ENCODE measurements at places on chromosomes 3 and 15.

DNA sequence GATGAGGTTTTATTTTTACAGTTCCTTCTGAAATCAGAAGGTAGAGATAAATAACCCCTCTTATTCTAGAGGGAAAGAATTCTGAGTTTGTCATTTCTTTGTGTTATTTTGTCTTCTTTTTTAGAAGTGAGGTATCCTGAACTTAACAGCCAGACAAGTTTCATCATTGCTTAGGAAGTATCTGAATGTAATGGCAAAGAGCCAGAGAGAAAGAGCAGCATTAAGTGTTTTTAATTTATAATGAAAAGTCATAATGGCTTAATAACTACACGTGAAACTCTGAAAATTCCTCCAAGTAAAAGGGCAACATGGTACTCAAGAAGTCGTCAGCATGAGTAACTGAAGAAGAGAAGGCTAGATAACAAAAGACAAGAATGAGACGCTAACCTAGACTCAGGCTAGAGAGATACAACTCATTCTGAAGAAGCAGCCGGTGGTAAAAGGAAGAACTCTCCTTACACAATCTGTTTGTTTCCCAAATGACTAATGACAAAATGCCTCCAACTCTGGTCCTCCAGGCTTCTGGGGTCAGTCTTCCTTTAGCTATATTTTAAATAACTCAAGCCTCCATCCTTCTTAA lies 116.2 kb upstream of the NECTIN3 start:
- DNase-seq: no peak

- no peak for DNase-seq
These were observed 8.2 kb downstream of the SLC6A6 start for GRCh38 chr3:14410503-14411165.

DNA sequence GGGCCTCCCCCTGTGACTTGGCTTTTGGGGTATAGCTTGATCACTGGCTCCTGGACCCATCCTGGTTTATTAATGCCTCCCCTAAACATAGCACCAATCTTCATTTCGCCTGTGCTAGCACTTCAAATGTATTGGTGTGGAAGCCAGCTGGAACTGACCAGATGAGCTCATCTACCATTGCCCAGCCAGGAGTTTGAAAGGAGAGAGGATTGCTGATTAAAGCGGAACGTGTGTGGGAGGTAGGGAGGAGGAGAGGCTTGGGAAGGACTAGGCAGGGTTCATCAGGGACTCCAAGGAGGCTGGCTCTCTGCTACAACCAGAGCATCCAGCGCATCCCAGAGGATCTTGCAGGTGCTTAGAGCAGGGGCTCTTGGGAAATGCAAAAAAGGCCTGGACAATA lies 34.4 kb upstream of the TLE3 start:
- no peak for DNase-seq

GRCh38 chr3:128557531-128558280 lies 64.7 kb upstream of the GATA2 start:
- DNase-seq: no peak

- no peak for DNase-seq
These were observed 111.3 kb downstream of the BBX start for GRCh38 chr3:107634099-107634489.

DNA sequence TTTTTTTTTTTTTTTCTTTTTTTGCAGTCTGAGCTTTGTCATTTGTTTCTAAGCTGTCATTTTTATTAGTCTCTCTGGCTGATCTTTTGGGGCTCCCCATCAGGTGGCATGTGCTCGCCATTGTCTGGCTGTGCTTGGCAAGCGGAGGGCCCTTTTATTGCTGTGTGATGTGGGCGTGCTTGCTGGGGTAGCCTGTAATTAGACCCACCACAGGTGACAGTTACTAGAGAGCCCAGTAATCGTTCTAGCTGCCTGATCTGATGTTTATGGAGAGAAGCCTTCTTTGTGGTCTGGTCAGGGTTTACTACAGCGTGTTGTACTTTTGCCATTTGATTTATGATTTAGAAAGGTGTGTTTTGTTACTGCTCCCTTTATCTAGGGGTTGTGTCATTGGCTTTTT lies 179.9 kb downstream of the MCTP2 start:
- DNase-seq: no peak

- DNase-seq: no peak
These were observed 68.1 kb upstream of the CTNNB1 start for GRCh38 chr3:41131224-41131623.

- DNase-seq: peak; percentile 27
These were observed 160.8 kb upstream of the TLE3 start for GRCh38 chr15:70258369-70259027.

DNA sequence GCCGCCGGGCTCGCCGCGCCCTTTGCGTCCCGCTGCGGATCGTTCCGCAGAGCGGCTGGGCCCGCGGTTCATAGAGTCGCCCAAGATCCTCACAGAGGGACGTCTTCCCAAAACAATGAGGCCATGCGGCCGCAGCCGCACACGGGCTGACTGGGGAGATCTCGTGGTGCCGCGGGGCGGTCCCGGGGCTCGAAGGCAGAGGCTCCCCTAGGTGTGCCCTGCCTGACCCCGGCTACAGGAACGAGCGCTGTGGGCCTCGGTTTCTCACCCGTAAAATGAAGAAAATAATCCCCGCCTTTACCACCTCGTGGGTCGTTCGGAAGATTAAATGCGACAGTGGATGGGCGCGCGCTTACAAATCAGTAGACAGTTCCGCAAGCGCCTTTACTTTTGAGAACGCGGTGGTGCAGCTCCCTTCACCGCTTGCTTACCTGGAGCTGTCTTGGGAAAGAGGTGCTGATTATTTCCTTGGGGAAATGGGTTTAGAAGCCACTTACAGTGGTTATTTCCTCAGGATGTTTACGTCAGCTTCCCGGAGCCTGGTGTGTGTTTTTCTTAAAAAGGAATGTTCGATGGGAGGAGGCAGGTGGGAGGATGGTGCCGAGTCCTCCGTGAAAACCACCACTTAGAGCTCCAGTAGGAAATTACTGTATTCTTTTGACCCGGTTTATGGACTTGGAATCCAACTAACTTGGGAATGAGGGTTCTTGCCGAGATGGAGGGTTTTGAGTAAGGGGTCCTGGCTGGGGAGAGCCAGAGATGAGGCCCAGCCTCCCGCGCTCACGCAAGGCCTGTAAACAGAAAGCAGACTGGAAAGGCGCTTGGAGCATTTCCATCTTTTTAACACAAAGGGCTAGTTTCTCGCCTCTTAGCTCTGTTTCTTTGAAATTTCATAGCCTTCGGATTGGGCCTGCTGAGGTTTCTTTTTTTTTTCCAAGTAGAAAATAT lies 1.9 kb upstream of the MEX3B start:
- peak; percentile 19 for DNase-seq

- peak; percentile 8 for DNase-seq
These were observed 53.2 kb downstream of the TM4SF4 start for GRCh38 chr3:149527531-149528339.

DNA sequence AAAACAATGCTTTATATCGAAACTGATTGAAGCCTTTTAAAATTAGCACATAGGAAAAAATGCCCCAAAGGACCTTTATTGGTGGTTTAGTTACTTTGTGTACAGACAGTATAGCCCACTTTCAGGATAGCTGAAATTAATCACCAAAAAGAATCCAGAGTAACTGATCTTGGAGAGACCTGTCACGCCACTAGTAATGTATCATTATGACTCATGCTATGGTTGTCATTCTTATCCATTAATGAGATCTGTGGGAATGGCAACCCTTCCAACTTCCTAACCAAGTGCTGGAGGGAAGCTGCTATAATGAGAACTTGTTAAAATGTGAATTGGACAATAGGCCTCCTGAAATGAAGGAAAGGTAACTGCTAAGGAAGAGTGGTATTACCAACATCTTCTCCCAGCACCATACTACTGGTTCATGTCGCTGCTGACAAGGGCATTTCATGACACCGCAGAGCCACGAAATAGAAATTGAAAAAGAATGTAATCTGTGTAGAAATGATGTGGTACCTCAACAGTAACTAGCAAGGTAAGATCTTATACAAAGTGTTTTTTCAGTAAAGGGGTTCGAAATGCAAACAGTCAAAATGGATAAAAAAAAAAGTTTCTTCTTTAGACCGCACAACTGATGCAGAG lies 7.1 kb upstream of the EMC4 start:
- DNase-seq: no peak

DNA sequence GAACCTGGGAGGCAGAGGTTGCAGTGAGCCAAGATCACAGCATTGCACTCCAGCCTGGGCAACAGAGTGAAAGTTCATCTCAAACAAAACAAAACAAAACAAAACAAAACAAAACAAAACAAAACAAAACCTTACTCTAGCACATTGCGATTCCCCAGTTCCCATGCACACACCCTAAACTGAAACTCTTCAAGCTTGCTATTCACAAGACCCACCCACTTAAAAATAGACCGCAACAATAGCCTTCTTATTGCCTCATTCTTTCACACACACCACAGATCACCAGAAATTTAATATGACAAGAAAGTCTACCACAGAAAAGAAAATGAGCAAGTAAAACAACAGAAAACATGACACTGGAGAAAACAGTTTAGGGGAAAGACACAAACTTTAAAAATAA lies 598.4 kb downstream of the FHIT start:
- no peak for DNase-seq
